ENCODE measurements at places on chromosomes 4 and X. TPM values are rescaled to one million over a fixed set of nuclear protein-coding genes. Genes with fewer than 3 reads are reported as not detected.

DNA sequence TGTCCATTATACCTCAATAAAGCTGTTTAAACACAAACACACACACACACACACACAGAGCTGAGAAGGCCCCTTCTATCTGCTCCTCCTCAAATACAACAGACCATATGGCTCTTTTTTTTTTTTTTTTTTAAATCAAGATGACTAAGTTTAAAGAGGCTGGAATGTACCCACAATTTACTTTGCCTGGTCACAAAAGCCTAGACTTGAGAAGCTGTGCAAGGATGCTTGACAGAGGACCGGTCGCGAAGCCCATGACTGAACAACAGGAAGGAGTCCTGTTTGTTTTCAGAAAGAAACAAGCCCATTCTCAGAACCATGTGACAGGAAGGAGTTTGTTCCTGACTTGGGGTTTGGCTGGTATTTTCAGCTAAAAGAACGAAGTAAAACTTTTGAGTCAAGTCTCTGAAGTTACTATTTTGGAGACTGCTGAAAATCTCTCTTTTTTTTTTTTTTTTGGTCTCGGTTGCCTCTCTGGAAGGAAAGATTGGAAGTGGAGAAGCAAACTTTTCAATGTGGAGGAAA, 650.9 kb upstream of the TENM3 start:
- DNase-seq, result no peak

DNA sequence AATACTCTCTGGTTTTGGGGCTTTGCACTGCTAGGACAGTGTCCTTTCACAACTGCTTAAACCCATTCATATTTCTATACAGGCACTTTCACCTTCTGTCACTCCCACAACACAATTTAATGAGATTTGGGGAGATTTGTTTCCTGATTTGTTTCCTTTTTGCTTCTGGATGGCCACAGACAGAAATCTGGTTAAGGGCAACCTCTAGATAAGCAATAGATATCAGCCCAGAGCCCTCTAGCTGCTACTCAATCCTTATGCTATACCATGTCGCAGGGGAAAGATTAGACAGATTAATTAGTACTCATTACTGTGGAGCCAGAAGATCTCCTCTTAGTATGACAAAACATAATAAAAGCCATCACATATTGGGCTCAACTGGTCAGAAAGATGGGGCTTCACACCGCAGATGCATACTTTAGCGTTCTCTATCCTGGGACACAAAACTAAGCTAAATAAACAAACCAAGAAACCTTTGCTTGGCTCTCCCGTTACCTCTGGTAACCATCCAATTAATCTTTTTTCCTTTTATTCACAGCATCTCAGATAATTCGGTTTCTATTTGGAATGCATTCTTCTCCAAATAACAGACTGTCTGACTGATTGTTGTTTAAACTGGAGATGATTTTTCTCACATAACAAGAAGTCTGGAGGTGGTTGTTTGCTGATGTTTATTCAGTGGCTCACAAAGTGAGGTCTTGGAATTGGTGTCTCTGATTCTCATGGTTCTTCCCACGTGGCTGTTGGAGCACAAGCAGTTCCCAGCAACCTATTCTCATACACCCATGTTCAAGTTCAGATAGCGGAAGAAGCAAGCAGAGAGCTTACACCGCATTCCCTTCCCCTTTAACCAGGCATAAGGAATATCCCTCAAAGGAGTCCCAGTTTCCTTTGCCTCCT, 41.0 kb upstream of the ZNF330 start:
- DNase-seq, result no peak

GRCh38 chrX:46643636-46644035, 70.1 kb downstream of the CHST7 start:
- DNase-seq, result no peak

GRCh38 chr4:174681723-174682300, 147.2 kb downstream of the GLRA3 start:
- no peak for DNase-seq

GRCh38 chr4:2753436-2753835, 2.7 kb downstream of the TNIP2 start:
- no peak for DNase-seq

- no peak for DNase-seq
These were observed 3.2 kb upstream of the MAGEB2 start for GRCh38 chrX:30212172-30212571.

- no peak for DNase-seq
These were observed 81.9 kb upstream of the HPGD start for GRCh38 chr4:174604198-174604597.

GRCh38 chrX:139204571-139204897, 326.0 kb upstream of the F9 start:
- no peak for DNase-seq

- DNase-seq, result no peak
These were observed 50.8 kb upstream of the TXK start for GRCh38 chr4:48184882-48185281.

- no peak for DNase-seq
These were observed 989.2 kb upstream of the SLIT2 start for GRCh38 chr4:19262467-19262866.

GRCh38 chr4:169342159-169342860, 71.6 kb upstream of the SH3RF1 start:
- DNase-seq, result no peak

- no peak for DNase-seq
These were observed 26.7 kb downstream of the CTBP1 start for GRCh38 chr4:1222036-1222789.

Gene SYTL5
- not detected for total RNA-seq

DNA sequence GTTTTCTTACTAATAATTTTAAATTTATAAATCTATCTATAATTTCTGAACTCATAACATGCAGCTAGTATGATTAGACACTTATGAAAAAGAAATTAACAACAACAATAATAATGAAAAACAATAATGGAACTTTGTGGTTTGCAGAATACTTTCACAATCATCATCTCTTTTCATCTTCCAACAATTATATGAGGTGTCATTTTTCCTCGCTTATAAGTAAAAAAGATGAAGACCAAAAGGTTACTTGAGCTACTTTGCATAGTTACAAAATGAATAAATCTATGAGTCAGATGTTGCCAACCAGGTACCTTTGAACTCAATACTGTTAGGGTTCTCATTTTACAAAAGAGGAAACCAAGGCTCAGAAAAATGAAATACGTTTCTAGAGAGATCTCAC, 98.5 kb upstream of the ELOVL6 start:
- DNase-seq, result no peak

Gene ADH1A
- not detected for total RNA-seq

- DNase-seq, result no peak
These were observed 106.4 kb downstream of the RAPGEF2 start for GRCh38 chr4:159209249-159209648.

DNA sequence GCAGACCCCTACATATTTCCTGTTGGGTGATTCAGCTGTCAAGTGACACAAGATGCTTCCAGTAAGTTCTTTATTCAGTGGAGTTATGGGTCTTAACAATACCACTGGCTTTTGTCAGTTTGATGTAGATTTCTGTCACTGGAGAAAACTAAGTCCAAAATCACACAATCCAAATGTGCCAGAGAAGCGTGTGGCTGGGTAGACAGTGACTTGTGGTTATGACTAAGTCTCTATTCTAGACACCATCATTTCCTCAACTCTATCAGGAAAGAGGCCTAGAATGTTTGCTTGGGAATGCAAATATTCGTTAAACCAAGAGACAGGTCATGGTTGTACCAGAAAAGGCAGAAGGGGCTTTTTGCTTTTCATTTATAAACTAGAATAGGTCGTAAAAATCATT, 54.4 kb upstream of the HS3ST1 start:
- DNase-seq, result no peak

Measured in sigmoid colon (tissue), 7 donors.